Motor neuron (in vitro differentiated cells): ENCODE measurements at places on chromosomes 7 and 10. TPM values are rescaled to one million over a fixed set of nuclear protein-coding genes. Genes with fewer than 3 reads are reported as not detected.

DNA sequence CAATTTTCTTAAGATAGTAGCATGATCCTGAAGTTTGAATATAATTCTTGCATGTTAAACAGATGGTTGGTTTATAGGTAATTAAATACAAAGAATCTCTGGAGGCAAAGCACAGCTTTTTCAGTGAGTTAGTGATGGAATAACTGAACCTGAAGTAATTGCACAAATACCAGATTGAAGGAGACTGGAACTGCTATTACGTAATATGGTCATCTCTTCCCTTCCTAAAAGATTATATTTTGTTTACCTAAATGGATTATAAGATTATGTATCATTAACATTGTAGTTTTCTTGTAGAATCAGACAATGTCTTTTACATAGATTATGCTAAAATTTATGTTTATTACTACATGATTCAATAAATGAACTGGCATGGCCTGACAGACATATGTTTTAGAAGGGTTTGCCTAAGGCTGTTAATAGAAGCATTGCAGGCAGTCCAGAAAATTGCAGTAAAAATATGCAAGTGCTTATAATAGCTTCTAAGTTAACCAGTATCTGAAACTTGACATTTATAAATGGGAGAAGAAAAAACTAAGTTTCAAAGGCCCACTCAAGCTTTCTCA is 35.8 kb upstream of the GPR37 start:
- ATAC-seq = no peak

The ATRNL1 gene
- total RNA-seq = 10.3 and 13.2 TPM in 2 replicates

DNA sequence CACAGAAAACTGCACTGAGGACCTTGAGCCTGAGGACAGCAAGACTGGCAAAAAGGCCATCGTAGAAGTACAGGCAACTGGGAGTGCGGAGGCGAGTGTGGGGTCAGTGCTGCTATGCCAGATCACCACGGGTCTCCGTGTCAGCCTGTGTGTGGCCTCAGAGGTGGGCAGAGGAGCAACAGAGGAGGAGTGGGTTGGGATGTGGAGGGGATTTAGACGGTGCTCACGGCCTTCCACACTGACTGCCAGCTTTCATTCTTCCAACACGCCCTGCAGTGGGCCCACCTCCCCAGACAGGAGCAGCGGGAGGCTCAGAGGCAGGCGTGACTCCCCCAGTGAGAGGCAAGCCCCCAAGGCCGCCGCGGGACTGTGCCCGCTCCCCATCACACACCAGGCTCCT is 17.0 kb upstream of the ZMIZ1 start:
- no peak for ATAC-seq

DNA sequence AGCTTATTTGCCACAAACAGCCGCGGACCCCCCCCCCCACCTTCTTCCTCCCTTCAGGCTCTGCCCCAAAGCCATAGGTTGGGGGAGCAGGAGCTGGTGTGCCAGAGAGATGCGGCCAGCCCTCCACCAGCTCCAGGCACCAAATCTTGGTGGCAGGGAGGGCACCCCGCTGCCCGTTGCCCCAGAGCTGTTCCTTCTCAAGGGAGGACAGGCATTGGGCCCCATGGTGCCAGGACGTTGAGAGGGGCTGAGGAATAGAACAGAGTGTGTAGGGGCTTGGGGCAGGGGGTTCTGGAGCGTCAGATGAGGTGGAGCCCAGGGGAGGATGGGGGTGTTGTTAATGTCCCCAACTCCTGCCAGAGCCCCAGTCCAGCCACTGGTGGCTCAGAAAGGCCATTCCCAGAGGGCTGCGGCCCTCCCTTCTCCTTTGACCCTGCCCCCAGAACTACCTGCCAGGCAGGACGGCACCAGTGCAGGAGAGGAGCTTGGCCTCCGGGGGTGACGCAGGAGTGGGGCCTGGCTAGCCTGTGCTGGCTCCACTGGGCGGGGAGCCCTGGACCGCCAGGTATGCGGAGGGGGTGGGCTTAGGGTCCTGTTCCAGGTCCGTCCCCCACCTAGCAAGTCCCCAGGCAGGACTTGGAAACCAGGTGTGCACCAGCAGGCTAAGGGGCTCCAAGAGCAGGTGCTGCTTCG is 10.0 kb upstream of the SEC24C start:
- ATAC-seq = no peak

The CALHM1 gene
- 0.16 and 0.23 TPM in 2 replicates for total RNA-seq

DNA sequence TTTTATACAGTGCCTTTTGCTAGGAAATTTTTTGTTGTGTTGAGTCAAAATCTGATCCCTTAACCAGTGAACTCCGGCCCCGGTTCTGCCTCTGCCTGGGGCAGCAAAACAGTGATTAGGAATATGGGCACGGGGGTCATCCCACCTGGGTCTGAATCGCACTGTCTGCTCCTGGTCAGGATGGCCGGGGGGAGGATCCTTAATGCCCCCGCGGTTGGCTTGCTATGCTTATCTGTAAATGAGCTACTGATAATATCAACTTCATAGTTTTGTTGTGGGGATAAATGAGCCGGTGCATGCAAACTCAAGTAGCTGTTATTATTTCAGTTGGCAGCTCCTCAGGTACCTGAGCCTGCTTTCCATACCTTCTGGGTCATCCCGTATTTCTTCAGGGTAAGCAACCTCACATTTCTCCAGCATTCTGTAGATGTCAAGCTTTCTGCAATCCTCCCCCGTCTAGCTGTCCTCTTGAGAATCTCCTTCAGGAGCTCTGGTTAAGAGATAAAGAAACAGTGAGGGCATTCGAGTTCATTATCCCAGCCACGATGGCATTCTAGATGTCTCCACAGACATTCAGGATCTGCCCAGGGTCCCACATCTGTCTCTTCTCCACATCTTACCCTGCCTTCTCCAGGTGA is 592.2 kb downstream of the SDK1 start:
- ATAC-seq = no peak

- no peak for ATAC-seq
These were observed 1181.6 kb upstream of the SORCS1 start for GRCh38 chr10:108346066-108346465.

DNA sequence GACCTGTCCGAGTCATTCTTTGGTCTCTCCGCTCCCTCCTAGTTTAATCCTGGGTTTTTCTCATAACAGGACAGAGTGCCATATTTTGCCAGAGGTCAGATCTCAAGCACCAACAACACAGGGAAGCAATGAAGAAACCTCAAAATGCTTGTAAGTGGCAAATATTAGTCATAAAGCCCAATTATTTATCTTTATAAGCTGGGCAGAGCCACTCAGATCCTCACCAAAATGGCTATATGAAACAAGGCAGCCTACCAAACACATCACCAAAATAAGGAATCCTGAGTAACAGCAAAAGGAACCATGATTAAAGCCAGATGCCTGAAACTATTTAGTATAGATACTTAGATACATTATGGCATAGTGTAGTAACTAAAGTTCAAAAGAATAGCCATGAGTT is 4.7 kb downstream of the ECD start:
- no peak for ATAC-seq

DNA sequence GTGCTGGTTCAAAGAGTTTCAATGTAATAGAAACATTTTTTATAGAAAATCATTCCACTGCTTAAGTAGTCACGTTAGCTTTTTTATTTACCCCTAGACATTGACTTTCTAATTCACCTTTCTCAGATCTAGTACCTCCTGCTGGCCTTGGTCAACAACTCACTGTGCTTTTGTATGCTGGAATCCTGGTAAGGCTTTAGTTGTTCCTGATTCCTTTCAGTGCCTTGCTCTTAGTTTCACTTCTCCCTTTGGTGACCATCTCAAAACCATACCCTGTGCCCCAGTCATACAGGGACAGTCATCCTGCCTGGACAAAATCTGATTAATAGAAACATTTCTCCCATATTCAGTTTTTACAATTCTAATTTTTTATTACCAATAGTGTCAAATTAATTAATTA is 130.2 kb downstream of the GPR37 start:
- ATAC-seq = no peak

DNA sequence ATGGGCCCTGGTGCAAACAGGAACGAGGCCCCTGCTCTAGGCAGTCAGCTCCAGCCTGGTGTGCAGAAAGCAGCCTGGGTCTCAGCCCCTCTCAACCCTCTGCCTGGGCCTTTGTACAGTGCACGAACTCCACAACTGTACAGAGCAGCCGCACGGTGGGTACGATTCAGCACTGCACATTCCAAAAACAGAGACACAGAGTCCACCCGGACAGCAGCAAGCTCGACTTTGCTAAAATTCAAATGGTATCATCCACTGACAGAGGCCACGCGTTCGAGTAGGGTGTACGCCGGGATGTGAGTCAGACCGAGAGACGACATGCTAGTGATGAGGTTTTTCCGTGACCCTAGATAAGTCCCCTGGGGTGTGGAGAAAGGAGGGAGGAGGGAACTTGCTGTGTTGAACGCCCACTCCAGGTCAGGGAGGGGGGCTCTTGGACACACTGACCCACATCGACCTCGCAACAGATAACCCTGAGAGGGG is 65.6 kb upstream of the PDGFA start:
- ATAC-seq = no peak

DNA sequence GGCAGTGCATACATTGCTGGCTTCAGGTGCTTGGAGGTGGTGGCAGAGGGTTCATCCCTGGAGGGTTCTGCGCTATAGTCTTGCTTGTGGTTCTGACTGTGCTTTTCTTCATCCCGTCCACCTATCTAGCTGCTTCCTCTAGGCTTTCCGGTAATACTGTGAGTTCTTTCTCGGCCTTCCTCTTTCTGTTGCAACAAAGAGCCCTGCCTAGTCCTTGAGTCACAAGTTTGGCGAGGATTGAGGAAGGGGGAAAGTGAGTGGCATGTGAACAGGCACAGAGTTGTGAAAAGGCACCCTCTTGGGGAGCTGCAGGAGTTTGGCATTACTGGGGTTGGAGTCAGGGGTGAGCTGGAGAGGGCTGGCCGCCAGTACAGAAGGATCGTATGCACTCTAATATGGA is 123.0 kb downstream of the SH2D4B start:
- no peak for ATAC-seq

DNA sequence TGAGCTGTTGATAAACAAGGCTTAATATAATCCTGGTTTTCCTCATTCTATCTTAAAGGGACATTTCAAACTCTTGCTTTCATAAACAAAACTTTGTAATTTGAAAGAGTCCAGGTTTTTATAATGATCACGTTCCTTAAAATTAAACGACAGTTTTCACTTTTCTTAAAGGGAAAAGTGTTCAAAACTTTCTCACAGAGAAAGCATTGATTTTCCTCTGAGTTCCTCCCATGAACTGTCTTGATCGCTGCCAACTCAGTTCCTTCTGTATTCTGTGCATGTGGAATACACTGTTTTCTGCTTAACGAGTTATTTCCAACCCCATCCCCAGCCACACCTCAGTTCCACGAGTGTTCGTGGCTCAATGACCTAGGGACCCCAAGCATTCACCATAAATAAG is 2.4 kb upstream of the C7orf33 start:
- no peak for ATAC-seq

GRCh38 chr7:22400936-22401553 is 44.1 kb upstream of the RAPGEF5 start:
- ATAC-seq = no peak

The GRID1 gene
- total RNA-seq = 10.0 and 11.5 TPM in 2 replicates

GRCh38 chr10:688312-689120 is 952 bp downstream of the DIP2C start:
- peak; percentile 40 for ATAC-seq

DNA sequence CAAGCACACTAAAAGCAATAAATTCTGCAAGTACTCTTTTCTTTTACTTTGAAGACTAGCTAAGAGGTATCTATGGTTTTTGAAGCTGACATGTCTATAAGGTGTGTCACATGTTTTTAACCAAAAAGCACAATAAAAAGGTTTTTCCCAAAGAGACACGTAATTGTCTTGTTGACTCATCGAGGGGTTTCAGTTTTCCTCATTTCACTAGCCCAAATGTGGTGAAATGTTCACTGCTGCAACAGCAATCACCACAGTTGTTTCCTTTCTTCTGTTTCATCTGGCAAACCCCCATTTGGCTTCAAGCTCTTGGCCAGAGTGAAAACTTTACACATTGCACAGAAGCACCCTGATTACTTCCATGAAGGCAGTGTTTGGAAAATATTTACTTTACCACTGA is 3.8 kb upstream of the HOXA4 start:
- no peak for ATAC-seq

GRCh38 chr10:93894516-93895378 is 969 bp downstream of the SLC35G1 start:
- ATAC-seq = peak; percentile 4
